HL-60 (cell line): ENCODE measurements at places on chromosomes 4 and X.
A peak's percentile ranks its signal among the peaks of the same experiment; 100 is the strongest.

DNA sequence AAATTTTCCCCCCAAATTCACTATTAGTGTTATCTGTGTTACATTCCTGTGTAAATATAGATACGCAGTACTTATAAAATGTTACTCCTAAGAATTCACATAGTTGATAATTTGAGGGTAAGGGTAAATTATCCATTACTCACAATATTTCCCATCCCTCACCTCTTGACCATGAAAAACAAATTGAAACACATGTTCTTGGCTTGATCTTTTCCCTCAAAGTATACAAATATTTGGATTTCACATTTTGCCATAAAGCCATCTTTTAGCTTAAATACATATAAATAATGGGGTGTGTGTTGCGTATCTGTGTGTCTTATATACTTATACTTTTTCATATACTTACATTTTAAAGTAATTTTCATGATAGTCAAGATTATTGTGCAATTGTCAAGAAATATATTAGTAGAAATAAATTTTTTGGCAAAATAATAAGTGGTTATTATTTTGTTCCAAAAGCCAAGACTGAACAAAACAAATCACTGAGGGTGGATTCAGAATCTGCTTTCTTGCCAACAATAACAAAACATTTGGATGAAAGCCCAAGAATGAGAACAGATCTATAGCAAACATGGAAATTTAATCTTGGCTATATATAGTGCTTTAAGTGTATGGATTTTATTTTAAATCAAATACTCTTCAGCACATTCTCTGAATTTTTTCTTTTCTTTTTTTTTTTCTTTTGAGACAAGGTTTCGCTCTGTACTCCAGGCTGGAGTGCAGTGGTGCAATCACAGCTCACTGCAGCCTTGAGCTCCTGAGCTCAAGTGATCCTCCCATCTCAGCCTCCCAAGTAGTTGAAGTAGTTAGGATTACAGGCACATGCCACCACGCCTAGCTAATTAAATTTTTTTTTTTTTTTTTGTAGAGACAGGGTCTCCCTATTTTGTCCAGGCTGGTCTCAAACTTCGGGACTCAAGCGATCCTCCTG, 48.5 kb upstream of the PRSS48 start:
- no peak for DNase-seq

GRCh38 chrX:57822818-57823217, 87.4 kb downstream of the ZXDA start:
- no peak for DNase-seq

- DNase-seq = no peak
Observed at GRCh38 chr4:52883183-52883621, 21.1 kb downstream of the RASL11B start.

- DNase-seq = no peak
Observed at GRCh38 chrX:112630187-112630586, 49.6 kb downstream of the LHFPL1 start.

- no peak for DNase-seq
Observed at GRCh38 chrX:10021461-10022272, 54.5 kb downstream of the CLDN34 start.

GRCh38 chr4:29220761-29221160, 1499.4 kb upstream of the PCDH7 start:
- no peak for DNase-seq

GRCh38 chr4:19403786-19404370, 847.8 kb upstream of the SLIT2 start:
- no peak for DNase-seq

DNA sequence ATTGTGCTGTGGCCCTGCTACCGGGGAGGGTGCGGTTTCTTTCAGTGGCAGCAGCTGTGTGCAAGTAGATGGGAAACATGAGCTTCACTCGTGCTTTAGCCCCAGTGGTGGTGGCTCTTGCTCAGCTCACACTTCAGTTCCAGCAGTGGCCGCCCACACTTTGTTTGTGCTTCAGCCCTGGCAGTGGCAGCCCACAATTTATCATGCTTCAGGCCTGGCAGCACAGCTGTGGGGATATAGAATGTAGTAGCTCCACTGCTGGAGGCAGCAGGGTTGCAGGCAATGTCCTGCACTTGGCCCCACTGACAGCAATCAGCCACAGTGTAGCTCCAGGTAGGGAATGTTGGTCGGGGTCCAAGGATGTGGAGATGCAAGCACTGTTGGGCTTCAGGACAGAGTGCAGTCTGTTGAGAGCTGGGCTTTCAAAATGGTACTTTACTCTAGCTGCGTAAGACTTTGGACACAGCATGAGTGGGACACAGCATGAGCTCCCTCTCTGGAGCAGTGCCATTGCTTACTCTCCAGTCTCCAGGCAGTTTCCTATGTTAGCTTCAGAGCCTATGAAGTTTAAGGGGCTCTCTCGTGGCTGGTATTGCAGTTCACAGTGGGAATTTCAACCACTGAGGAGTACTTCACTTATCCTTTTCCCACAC, 413.1 kb downstream of the PDGFC start:
- DNase-seq = no peak

DNA sequence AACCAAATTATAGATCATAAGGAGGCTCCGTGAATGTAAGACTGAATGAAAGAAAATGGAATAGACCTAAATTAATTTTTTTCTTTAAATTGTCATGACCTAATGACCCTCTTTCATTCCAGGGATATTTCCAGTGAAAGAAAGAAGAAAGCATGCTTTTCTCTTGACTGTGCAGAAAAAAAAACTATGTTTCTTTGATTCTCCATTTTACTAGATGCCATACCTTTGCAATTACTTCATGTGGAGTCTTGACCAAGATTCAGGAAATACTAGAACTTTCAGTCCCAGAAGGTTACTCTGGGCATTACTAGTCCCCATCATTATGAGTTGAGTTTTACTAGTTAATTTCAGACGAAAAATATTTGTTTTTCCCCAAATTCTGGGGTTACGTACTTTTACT, 6.4 kb upstream of the COMMD8 start:
- no peak for DNase-seq

- DNase-seq = no peak
Observed at GRCh38 chr4:45939056-45939455, 184.8 kb downstream of the GABRG1 start.

GRCh38 chr4:36549992-36550391, 268.6 kb downstream of the DTHD1 start:
- no peak for DNase-seq

DNA sequence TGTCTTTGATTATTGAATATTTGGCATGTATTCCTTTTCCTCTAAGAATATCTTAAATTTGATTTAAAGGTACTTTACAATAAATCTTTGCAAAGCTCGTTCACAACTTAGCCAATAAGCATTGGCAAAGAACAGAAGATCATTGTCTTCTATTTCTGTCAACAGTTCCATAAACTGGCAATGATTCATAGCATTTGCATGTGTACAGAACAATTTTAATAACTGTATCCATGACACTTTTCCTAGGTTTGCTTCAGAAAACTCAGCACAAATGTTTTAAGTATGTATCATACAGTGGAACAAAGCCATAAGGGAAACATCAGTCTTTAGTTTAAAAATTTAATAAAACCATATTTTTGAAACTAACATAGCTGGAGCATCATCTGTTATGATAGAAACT, 462.7 kb upstream of the RPS6KA3 start:
- no peak for DNase-seq

- DNase-seq = peak; percentile 62
Observed at GRCh38 chr4:40918330-40918729, 168.6 kb downstream of the NSUN7 start.

DNA sequence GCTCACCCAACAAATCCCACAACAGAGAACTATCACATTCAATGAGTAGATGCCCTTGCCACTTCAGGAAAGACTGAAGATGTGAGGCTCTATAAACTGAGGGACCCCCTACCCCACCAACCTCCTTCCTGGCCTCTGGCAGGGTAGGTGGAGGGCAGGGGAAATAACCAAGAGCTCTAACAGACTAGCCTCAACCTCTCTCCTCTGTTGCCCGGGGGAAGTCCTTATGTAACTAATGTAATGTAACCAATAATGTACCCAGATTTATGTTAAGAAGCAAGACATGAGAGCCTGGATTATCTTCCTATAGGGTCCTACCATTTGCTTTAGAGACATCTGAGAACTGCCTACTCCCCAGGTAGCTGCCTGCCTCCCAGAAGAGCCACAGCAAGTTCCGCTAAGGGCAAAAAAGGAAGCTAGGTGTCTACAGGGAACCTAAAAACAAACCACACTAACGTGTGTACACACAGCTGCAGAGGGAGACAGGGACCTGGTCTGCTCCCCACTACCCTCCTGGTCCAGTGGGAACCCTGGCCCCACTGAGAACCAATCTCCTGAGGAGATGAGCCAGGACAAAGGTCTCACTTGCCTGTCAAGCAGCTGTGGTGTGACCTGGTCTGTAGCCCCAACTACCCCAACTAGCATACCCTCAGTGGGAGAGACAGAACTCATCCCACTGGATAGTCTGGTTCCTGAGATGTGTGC, 17.7 kb downstream of the OTUD5 start:
- no peak for DNase-seq

GRCh38 chr4:6494431-6495295, 22.2 kb upstream of the PPP2R2C start:
- DNase-seq = no peak

GRCh38 chr4:26525136-26525770, 35.0 kb upstream of the CCKAR start:
- no peak for DNase-seq

GRCh38 chr4:87422104-87423052, at the start of gene NUDT9:
Gene NUDT9, plus strand, starts transcription at chr4:87422573. Its CDS starts 333 bp downstream, at chr4:87422906.
- peak; percentile 93 for DNase-seq

DNA sequence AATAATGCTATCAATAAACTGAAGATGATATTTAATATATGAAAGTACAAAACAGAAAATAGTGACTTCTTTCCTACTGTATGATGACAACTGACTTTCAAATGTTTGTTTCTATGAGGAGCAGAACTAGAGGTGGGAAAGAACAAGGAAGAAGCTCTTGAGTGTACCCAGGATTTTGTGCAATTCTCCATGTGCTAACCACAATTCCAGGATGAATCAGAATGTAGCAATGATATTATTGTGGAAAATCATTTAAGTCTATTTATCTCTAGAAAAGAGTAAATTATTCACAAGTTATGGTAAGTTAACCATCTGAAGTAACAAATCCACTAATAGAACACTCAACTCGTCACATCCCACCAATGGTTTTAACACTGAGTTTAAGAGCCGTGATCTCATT, 324.1 kb upstream of the EMCN start:
- no peak for DNase-seq

DNA sequence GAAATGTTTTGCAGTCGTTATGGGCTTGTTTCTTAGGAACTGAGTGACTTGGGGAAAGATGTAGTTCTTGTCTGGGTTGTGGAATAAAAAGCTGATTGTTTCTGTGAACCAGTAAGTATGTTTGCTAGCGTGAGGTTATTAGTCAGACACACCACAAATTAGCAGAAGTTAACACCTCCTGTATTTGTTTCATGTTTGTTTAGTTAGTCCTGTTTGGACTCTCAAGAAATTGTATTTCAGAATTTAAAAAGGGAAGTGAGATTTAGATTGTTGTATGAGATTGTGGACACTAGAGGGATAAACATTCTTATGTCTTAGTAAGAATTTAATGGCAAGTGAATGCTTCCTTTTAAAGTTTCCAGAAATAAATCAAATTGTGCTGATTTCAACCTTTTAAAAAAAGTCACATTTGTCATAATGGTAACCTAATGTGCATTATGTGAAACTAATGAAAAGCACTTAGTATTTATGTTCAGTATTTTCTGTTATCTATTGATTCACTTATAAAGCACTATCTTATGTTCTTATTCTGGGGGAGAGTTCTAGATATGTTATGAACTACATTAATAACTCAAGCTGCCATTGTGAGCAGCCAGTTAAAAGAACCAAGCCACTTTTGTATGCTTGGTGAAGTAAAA, 25.6 kb downstream of the ATP10D start:
- DNase-seq = no peak

GRCh38 chr4:1766106-1767060, 26.7 kb upstream of the FGFR3 start:
- DNase-seq = no peak

DNA sequence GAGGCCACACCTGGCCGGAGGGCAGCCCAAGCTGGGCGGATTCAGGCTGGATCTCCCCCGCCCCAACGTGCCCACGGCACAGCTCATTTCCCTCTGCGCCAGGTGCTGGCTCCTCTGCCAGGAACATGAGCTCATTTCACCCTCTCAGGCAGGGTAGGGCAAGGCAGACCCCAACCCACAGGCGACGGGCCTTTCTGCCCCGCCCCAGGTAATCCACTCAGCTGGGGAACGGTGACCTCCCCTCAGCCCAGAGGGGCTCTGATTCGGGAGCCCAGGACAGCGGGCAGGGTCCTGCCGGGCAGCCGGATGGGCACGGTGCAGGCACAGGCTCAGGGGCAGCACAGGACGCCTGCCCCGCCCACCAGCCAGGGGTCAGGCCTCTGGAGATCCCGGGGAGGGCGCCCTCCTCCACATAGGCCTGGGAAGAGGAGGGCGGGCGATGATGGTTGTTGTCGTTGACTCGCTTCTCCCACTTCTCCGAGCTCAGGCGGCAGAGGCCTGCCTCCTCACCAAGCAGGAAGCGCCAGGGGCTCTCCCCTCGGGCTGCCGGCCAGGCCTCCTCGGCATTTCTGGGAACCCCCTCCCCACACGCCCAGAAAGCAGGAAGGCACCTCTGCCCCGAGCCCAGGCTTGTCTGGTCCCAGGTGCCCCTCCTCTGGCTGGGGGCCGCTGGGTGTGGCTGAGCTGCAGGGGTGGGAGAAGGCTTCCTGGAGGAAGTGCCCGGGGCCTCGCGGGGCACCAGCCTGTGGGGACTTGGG, 31.1 kb downstream of the TACC3 start:
- peak; percentile 53 for DNase-seq

GRCh38 chr4:182847576-182848450, 69.4 kb downstream of the DCTD start:
- DNase-seq = no peak

- no peak for DNase-seq
Observed at GRCh38 chrX:6363188-6363587, 134.5 kb upstream of the NLGN4X start.

DNA sequence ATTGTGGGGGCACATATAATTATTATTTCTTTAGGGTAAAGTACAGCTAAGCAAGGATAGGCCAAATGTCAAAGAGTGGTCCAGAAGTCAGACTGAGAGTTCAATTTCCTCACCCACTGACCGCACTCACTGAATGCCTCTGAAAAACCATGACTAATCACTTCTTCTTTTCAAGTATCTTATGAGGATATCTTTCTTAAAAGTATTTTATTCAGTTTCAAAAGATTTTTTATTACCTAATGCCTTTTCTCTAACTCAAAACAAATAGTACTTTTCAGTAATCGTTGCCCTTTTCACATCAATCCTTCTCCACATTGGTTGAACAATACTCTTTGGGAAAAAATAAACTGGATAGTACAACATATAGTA, 61.7 kb upstream of the CAMK2D start:
- no peak for DNase-seq

GRCh38 chr4:170884969-170885570, 795.3 kb upstream of the AADAT start:
- no peak for DNase-seq

- DNase-seq = no peak
Observed at GRCh38 chr4:133464311-133464710, 315.2 kb downstream of the PCDH10 start.

GRCh38 chrX:38018766-38019425, 12.5 kb downstream of the SYTL5 start:
- DNase-seq = no peak

- DNase-seq = no peak
Observed at GRCh38 chr4:186900232-186900900, 176.7 kb upstream of the FAT1 start.
